ENCODE measurements at places on chromosomes 16 and 17.

DNA sequence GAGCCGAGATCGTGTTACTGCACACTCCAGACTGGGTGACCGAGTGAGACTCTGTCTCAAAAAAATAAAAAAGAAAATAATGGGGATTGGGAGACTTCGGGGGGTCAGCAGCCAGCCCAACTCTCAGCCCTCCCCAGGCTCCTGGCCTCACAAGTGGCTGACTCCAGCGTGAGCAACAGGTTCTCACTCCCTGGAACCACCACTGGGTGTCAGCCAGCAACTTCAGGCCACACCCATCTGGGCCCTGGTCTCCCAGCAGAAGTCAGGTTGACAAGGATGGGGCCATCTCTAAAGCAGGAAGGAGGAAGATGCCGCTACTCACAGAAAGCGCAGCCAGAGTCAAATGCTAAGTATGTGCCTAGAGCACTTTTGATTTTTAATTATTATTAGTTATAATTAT is 139.4 kb downstream of the C16orf78 start:
- DNase-seq, result no peak

DNA sequence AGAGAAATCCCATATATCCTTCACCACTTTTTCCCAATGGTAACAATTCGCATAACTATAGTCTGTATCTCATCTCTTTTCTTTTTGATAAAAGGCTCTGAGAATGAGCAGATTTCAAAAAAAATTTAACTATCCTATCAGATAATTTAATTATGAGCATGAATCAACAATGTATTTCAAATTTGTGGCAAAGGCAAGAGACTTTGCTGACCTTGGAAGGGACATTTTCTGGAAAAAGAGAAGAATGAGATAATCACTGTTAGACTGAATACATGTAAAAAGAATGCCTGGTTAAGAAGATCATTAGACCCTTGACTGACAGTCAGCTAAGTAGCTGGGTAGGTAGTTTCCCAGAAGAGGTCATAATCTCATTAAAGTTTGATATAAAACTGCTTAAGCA is 428.4 kb upstream of the XYLT1 start:
- DNase-seq, result no peak

DNA sequence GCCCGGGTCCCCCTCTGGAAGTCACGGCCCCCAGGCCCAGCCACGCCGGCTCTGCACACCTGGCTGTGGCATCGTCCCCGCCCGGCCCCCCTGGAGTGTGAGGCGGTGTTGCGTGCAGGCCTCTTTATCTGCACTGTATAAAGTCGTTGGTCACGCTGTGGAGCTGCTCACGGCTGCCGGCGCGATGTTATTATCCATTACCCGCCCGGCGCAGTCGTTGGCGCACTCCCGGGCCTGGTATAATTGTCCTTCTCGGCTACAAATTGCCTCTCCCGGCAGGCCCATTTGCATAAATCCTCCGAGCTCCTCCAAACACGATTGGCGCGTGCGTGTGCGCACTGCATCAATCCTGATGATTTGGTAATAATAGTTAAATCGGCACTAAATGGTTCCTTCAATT is 57.8 kb downstream of the BAHCC1 start:
- no peak for DNase-seq

GRCh38 chr17:7512824-7513540 is 28.8 kb downstream of the POLR2A start:
- DNase-seq, result no peak

DNA sequence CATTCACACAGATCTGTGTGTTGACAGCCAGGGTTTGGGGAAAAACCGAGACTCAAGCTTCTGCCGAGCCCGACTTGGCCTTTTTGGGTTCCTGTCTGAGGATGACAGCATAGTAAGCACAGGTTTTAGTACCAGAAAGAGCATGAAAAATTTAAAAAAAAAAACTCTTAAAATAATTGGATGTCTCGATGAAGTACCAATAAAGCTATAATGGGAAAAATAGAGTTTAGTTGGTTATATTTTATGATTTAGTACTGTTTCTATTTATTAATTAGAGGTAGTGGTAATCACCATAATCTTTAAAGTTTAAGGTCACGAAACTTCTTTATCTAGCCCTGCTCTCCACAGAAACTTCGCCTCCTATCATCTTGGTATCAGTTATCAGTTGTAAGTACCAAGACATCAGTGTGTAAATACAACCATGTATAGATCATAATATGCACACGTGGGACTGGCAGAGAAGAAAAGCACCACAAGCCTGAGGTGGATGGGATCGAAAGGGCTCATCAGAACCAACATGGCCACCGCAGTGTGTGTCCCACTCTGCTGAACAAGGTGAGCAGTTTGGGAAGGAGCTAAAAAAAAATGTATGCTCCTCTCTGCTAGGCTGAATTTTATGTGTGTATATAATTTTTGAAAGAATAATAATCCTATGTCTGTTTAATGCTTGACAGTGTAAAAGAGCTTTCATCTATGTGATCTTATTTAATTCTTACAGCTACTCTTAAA is 14.4 kb upstream of the EEF2K start:
- no peak for DNase-seq

GRCh38 chr16:28096983-28097899 is 33.7 kb upstream of the GSG1L start:
- DNase-seq, result no peak
